Stimulated activated CD8-positive, alpha-beta memory T cell treated with anti-CD3 and anti-CD28 coated beads, Interleukin-15, amount 100 ng/mL, for 4 hours (primary cell): ENCODE measurements at places on chromosomes 7 and 10.

DNA sequence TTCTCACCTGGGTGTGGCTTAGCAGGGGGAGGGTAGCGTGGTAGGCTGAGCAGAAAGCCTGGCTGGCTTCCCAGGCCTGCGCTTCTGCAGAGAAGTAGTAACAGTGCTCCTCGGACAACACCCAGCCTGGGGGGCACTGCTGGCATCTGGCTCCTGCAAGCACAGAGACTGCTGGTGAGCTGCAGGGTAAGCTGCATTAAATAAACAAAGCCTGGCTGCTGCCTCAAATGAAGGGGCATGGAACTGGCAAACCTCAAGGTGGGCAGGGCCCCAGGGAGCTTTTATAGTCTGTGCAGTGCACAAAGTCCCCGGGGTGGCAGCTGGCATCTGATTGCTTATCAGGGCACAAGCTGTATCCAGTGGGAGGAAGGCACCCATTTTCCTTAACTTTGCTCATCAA is 3.9 kb downstream of the KLRG2 start:
- DNase-seq = no peak

DNA sequence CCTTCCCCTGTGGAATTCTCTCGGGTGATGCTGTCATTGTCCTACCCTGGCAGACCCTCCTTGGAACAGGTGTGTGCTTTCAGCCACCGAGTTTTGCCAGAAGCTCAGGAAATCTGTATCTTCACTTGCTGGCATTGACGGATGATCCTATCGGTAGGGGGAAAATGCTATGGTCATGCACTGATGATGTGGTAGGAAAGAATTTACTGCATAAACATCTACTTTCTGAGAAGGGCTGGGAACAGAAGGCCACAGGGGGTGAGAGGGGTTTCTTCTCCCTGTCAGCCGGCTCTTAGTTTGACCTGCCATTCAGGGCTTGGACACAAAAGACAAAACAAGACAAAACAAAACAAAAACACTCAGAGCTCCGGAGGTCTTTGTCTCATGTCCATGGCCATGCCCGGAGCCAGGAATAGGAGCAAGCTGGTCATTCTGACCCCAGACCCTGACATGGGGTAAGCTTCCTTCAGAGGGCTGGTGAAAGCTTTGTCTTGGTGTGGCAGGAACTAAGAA is 43.6 kb upstream of the CARD11 start:
- no peak for DNase-seq

DNA sequence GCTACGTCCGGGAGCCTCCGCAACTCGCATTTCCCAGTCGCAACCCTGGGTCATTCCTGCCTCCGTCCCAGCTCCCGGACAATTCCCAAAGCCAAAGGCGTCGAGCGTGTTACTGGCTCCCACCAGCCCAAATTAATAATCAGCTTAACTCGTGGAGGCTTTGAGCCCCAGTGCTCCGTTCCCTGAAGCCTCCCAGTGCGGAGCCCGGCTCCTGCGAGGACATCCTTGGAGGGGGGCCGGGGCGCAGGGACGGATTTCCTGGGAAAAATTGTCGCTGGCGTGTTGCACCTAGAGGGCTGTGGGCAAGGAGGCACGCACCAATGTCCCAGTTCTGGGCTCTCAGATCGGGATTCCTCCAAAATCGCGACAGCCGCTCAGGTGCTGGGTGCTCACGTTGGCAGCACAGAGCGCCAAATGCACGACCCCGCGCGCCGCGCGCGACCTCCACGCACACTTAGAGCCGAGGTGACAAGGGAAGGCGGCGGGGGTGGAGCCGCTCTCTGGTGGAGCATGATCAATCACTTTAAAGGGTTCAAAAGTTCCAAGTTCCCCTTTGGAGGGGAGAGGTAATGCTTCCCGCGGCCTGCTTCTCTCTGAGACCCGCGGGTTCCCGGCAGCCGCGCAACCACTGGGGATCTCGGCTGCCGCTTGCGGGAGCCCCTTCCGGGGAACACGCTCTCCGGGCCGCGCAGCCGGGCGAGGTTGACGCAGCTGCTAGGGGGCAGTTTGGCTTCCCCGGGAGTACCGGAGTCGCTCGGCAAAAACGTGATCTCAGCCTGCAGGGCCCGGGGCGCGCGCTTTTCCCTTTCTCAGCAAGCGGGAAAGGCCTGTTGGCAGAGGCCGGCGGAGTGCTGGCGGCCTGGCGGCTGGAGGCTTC is 25.5 kb downstream of the SKIDA1 start:
- DNase-seq = no peak

DNA sequence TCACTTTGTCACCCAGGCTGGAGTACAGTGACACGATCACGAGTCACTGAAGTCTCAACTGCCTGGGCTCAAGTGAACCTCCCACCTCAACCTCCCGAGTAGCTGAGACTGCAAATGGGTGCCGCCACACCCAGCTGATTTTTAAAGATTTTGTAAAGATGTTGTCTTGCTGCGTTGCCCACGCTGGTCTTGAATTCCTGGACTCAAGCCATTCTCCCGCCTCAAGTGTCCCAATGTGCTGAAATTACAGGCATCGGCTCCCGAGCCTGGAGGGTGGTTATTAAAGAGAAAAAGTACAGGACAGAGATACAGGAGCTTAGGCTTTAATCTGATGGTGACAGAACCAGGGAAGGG is 55.1 kb downstream of the KCTD7 start:
- DNase-seq = no peak

DNA sequence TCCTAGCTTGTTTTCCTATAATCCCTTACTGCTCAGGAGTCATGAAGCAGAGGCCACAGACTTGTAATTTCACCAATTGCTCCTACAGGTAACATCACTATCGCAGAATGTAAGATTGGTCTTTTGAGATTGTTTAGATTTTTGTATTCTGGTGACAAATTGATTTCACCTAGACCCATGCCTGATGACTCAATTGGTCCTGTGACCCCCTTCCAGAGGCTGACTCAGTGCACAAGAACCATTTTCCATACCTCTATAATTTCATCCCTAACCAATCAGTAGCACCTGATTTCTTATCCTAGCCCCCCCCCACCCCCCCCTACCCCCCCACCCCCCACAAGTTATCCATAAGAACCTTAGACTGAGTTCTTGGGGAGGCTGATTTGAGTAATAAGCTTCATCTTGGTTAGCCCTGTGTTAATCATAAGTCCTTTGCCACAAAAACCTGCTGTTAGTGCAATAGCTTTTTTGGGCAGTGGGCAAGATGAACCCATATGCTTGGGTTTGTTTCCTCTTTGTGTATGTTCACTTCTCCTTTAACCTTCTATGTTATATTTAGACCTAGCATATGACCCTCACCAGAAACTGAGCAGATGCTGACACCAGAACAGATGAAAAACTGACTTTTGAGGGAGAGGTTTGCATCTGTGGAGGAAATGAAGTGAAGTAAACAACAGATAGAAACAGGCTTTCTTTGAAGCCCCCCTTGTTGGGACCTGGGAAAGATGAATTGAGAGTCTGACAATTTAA is 187.1 kb downstream of the KIF20B start:
- DNase-seq = no peak

- no peak for DNase-seq
Measured at GRCh38 chr10:15411010-15411409, 39.9 kb upstream of the FAM171A1 start.

DNA sequence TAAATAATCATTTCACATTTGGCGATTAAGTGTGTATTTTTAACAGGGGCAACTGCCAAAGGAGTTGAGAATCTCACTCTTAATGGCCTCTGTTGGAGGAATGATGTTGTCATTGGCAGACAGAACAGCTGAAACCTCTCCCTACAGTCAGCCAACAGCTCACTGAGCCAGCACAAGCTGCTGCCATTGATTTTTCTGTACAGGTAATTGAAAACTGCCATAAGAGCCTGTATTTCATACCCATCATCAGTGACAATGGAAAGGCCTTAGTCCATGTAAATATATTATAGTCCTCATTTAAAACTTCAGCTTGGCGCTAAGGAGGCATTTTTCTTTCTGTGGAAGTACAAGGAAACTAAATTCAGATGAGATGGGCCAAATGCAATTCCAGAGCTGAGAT is 28.1 kb upstream of the PTN start:
- no peak for DNase-seq

DNA sequence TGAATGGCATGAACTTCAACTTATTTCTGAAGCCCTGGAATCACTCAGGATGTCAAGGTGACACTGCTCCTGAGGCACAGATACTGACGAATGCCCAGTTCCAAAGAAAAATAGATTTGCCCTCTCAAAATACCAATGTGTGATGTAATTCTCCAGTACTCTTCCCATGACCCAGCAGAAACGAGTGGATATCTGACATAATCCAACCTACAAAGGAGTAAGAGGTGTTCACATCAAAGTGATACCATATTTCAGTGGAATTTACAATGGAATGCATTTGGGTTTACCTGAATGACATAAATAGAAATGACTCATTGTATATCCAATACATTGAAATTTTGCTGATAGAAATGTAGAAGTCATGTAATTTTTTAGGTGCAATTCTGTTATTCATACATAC is 120.9 kb upstream of the ADAM12 start:
- DNase-seq = no peak

GRCh38 chr7:74619235-74619860 is 38.2 kb upstream of the GTF2I start:
- DNase-seq = no peak

- no peak for DNase-seq
Measured at GRCh38 chr7:36278620-36279172, 111.0 kb upstream of the ANLN start.

GRCh38 chr7:47893238-47893637 is 55.0 kb downstream of the PKD1L1 start:
- DNase-seq = no peak

- no peak for DNase-seq
Measured at GRCh38 chr10:100996678-100997359, 2.8 kb upstream of the LZTS2 start.

DNA sequence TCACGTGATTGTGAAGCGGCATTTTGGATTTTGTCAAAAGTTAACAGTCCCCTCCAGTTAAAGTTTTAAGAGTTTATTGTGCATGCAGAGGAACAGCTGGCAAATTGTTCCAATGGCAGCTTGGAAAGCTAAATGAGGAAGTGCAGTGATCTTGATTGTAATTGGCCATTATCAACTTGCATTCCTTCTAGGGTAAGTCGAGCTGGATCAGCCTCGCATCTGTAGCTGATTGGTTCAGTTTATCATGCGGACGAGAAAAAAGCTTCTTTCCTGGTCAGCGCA is 566 bp downstream of the ZNF789 start:
- DNase-seq = no peak

DNA sequence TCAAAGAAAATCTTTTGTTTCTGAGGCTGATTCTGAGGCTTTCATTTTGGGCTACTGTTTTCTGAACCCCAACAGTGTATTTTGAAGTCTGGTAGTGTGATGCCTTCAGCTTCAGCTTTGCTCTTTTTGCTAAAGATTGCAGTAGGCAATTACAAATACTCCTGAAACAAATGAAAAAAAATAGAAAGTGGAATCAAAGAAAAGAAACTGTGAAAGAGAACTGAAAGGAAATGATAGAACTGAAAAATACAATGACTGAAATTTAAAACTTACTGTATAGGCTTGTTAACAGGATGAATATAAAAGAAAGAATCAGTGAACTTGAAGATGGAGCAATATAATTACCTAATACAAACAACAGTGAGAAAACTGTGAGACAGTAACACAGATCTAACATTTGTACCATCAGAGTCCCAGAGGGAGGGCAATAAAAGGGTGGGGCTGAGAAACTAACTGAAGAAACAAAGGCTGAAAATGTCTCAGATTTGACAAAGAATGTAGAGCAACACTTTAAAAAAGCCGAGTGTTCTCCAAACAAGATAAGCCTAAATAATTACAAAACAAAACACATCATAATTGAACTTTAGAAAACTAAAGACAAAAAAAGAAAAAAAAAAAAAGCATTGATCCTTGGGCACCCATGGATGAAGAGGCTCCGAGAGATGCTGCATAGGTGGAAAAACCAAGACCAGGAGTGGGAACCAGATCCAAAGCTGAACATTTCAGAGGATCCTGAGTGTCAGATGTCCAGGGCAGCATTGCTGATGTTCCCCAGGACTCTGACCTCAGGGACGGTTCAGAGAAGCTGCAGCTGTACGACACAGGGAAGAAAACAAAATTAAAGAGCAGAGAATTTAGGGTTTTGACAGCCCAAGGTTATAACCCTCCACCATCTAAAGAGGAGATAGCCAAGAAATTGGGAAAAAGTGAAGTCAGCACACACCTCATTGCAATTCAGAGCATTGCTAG is 223.2 kb upstream of the IGFBP3 start:
- no peak for DNase-seq

GRCh38 chr10:124748166-124748565 is 4.0 kb upstream of the FAM53B start:
- DNase-seq = no peak

- no peak for DNase-seq
Measured at GRCh38 chr7:116727432-116728009, 55.5 kb downstream of the MET start.

DNA sequence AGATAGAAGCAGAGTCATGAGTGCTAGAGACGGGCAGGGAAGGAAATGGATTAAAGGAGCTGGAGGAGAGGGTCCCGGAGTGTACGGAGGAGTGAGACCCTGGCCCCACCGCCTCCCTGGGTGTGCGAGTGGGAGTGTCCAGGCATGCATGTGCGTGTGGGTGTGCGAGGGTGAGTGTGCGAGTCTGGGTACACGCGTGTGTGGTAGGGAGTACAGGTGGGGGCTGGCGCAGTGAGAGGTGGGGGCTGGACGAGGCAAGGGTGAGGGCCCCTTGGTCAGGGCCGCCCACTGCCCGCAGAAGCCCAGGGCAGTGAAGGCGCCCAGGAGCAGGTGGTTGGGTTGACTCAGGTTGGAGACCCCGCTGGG is 97.6 kb downstream of the BMS1 start:
- DNase-seq = no peak

- no peak for DNase-seq
Measured at GRCh38 chr7:156777364-156778069, 115.5 kb downstream of the LMBR1 start.

DNA sequence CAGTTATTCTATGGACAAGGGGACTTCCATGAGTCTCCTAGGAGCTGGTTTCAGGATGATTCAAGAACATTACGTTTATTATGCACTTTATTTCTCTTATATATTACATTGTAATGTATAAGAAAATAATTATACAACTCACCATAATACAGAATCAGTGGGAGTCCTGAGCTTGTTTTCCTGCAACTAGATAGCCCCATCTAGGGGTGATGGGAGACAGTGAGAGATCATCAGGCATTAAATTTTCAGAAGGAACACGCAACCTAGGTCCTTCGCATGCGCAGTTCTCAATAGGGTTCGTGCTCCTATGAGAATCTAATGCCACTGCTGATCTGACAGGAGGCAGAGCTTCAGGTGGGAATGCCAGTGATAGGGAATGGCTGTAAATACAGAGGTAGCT is 137.9 kb downstream of the ANKRD30A start:
- no peak for DNase-seq

DNA sequence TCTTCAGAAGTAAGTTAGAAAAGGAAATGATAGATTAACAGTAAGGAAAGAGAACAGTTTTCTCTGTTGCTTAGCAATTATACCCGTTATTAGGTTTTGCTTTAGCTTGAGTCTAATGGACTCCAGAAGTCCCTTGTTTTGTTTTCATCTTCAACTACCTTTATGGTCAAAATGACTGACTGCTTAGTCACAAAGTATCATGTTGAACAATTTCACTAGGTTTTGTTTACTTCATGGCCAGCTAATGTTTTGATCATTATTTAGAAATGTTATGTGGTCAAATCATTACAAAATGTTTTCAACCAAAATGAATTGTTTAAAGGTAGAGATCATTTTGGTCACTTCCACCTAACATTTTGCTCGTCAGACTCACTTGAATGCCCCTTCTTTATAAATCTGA is 1.9 kb downstream of the UBN2 start:
- no peak for DNase-seq
